ENCODE measurements at places on chromosomes 4 and X. TPM values are rescaled to one million over a fixed set of nuclear protein-coding genes. Genes with fewer than 3 reads are reported as not detected.

MAOA gene
- total RNA-seq, result 10.0 TPM

FAM47A gene
- total RNA-seq, result not detected

CHRDL1 gene
- not detected for total RNA-seq

CLDN2 gene
- not detected for total RNA-seq

MAPK10 gene
- total RNA-seq, result not detected

TMSB15A gene
- total RNA-seq, result 0.38 TPM

AWAT2 gene
- total RNA-seq, result not detected
